ENCODE measurements at places on chromosomes 7 and 10.

GRCh38 chr10:16893664-16894063 is 76.4 kb upstream of the RSU1 start:
- no peak for DNase-seq

DNA sequence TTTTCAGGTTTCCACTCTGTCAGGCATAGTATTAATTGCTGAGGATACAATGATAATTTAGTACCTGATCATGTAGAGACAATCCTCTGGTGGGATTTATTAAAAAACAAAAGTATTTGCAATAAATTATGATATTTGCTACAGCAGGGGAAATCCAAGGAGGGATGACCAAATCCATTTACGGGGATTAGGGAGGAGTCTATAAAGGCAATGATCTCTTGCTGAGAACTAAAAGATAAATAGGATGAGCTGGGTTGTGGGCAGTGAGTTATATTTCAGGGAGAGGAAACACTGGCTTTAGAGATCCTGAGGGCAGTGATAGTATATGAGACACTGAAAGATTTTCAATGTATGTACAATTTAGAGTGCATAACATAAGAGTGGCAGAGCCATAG is 305.5 kb downstream of the GPR37 start:
- no peak for DNase-seq

DNA sequence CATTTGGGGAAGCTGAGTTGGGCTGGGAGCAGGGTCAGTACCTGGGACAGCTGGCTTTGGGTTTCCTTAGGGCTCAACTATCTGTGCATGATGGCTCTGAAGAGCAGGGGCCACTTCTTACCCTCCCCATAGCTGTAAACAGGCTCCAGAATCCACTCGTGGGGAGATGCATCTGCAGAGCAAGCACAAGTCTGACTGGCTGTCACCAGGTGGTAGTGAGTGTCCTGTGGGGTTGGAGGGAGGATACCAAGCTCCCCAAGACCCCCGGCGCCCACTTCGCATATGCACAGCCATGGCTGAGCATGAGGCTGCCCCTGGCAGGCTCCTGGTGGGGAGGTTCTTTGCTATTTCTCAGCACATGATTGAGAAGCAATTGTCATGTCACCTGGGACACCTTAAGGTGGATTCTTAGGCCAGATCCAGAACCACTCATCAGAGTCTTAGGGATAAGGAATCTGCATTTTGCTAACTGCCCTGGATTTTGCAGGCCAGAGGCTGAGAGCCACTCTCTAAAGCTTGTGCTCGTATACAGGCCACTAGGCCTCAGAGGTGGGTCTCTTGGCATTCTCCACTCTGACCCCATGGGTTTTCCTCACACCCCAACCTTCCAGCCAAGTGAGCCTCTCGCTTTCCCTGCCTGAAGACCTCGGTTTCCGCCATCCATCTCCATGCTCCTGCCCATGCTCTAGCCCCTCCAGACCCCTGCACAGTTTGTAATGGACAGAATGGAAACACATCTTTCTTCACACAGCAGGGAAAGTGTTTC is 53.7 kb downstream of the ADCY1 start:
- peak; percentile 89 for DNase-seq

DNA sequence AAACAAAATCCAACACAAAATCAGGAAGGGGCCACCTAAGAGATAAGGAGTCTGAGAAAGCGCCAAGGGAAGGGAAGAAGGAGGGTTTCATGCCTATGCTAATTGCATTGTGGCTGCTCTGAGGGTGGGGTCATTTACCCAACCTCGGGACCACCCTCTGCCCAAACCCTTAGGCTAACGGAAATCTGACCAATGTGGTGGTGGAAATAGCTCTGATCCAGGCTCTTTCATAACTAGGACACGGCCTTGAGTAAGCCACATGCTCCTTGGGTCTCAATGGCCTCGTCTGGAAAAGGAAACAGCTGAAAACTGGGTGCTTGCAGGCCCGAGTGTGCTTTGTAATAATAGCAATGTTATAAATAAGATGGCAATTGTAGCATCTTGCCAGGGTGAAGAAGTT is 14.9 kb upstream of the SRGN start:
- no peak for DNase-seq
